Progenitor cell of endocrine pancreas (in vitro differentiated cells): ENCODE measurements at places on chromosomes 4 and X. TPM values are rescaled to one million over a fixed set of nuclear protein-coding genes. Genes with fewer than 3 reads are reported as not detected.

DNA sequence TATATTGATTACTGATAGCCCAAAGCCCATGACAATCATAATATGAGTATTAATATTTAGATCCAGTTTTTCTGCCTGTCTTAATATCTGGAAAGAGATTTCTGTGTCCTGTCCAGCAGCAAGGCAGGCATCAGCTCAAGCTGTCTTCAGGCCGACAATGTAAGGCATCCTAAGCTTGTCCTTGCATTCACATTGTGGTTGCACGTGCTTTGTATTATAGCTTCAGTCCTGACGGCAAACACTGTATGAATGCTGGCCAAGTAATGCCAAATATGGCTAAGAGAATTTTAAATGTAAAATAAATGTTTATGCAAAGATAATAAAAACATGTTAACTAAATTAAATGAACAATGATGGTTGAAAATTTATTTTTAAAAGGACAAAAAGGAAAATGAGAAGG lies 255.7 kb upstream of the RPS6KA3 start:
- DNase-seq, result no peak

DNA sequence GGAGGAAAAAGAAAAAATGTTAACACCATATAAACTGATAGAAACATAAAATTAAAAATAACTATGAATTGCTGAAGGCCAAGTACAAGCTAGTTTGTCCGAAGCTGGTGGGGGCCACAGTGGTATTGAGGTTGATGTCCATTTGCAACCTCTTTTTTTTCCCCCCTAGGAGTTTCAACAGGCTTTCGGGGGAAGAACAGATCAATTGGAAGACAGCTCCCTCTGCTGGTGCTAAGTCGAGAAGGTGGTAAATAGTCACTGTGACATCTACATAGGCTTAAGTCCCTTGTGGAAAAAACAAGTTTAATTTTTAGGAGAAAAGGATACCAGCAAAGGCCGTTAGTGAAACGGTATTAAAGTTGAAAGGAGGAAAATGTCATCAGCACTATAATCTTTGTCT lies 115.7 kb upstream of the ZXDA start:
- DNase-seq, result no peak

DNA sequence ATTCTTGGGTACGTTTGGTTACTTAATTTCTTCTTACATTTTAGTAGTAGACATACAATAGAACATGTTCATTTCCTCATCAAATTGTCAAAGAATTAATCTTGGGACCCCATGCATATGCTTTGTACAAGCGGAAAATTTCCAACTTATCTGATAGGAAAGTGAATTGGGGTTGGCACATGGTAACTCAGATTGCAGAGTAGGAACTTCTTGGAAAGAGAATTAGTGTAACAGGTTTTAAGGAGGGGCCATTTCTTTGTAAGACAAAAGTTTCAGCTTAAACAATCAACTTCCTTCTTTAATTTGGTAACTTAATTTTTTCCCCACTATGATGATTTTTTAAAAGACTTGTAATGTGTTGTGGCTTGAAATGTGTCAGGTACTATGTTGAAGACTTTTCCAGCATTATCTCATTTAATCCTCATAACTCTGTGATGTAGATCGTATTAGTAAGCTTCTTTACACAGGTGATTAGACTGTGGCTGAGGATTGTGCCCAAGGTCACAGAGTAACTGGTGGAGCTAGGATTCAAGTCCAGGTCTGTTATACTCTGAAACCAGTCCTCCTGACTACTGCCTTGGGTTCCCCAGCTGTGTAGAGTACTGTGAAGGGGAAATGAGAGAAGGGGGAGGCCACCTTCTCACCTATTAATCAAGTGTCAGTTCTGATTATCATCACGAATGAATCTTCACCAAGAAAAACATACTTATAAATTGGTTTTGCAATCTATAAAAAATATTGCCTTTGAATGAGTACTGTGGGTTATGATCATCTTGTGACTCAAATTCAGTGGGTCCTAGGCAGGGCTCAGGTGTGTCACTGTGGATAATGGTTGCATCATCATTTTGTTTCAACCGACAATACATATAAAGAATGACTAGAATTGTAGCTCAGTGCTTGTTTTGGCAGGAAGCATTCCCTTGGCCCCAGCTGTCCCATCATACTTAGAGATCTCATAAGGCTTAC lies 4.3 kb downstream of the GK start:
- no peak for DNase-seq

The CACNA1F gene
- total RNA-seq, result 0.19 and 0.64 TPM in 2 replicates

- no peak for DNase-seq
These were observed 119.5 kb upstream of the MAP9 start for GRCh38 chr4:155496294-155496626.

- DNase-seq, result no peak
These were observed 23.9 kb downstream of the RELL1 start for GRCh38 chr4:37662251-37662650.

GRCh38 chr4:20486433-20486832 lies 213.8 kb upstream of the PACRGL start:
- DNase-seq, result no peak

- DNase-seq, result no peak
These were observed 7.7 kb upstream of the WDR13 start for GRCh38 chrX:48589482-48590162.

DNA sequence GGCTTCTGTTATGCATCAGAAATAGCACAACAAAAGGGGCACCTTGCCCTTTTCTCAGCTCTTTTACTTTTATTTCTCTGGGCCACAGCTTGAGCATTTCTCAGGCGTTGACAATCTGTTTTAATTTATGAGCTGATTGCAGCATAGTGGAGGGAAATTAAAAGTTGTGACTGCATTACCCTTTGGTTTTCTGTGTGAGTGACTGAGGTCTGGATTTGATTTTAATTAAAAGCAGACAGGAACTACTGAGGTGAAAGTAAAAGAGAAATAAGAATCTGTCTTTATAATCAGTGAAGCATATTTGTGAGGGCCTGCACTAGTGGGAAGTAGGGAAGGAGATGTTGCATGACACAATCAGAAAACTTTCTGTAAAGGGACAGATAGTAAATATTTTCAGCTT lies 43.4 kb upstream of the GEMIN8 start:
- no peak for DNase-seq

GRCh38 chr4:25271866-25272265 lies 38.0 kb downstream of the PI4K2B start:
- no peak for DNase-seq

DNA sequence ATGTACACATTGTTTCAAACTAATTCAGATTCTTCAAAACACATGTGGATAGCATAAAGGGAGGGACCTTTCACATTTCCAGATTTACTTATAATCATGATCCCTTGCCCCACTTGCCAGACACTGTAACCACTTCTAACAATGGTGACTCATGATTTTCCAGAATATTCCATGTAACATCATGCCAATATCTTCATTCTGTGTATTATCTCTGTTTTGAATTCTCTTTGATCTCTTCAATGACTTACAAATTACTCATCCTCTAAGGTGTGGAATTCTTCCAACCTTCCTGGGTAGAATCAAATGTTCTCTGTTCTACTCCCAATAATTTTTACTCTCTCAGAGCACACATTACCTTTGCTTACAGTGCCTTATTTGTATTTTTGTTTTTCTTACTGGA lies 517.1 kb downstream of the PCDH7 start:
- DNase-seq, result no peak

DNA sequence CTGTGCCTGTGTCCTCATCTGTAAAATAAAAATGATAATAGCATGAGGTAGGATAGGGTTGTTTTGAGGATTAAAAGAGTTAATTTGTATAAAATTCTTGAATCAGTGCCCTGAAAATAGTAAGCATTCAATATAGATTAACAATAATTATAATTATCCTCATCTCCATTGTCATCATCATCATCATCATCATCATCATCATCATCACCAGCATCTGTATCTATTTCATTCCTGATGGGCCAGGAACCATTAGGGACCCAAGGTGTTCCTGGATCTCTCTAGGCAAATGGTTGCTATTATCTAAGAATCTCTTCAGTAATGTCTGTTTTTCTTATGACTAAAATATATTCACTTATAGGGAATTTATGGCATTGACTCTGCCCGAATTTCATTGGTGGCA lies 31.6 kb downstream of the RASSF6 start:
- no peak for DNase-seq

The TCEAL2 gene
- total RNA-seq, result 5.9 and 7.2 TPM in 2 replicates

GRCh38 chrX:70477734-70478075 lies 33.1 kb downstream of the DLG3 start:
- DNase-seq, result no peak

- DNase-seq, result no peak
These were observed 10.1 kb downstream of the WFS1 start for GRCh38 chr4:6279582-6280289.

The CCSER1 gene
- total RNA-seq, result 11.6 and 11.7 TPM in 2 replicates

DNA sequence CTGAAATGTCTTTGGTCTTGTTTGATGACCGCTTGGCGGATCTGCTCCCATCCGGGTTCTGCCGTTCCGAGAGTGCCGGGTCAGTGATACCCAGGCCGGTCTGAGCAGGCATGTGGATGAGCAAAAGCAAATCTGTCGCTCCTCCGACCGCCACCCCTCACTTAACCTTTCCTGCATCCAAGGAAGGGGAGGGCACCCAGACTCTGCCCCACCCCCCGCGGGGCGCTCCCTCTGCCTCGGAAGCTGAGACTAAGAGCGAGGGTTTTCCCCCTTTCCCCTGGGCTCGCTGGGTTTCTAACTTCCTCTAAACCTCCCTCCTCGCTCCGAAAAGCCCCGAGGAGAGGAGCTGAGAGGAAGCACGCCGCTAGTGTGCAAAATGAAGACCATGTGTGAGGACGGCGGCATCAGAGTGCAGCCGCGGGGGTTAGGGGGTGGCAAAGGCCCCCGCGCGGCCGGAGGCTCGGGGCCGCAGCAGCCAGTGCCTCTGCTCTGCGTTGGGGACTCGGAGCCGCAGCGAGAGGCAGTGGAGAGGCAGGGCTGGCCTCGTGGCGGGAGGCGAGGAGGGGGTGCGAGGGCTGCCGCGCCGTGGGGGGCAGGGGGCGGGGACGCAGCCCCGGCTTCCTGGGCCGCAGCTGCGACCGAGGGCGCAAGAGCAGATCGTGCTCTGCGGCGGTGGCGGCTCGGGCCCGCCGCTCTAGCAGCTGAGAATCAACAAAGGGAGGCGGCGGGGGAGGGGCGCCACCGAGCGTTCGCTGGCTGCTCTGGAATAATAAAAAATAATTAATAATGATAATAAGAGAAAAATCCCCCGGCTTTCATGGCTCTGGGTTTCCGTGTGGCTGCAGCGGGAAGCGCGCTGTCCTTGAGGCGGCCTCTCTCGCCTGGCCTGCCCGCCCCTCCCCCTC lies 55.8 kb upstream of the BCOR start:
- no peak for DNase-seq

GRCh38 chr4:169315530-169316343 lies 45.0 kb upstream of the SH3RF1 start:
- no peak for DNase-seq

DNA sequence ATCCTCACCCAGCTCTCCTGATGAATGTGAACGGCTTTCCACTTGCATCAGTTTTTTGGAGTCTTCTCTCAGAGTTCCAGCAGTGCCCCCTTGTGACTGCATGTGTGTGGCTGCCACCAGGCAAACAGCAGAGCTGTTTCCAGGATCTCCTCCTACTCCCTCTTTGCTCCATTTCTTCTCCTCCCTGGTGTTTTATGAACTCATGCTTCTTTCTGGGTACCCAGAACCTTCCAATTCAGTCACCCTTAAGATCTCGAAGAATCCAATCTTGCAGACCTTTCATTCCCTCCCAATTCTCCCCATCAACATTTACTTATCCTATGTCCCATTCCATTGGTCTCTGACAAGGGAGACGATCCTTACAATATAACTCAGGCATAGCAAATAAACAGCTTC lies 6.8 kb upstream of the TCEANC start:
- peak; percentile 23 for DNase-seq

DNA sequence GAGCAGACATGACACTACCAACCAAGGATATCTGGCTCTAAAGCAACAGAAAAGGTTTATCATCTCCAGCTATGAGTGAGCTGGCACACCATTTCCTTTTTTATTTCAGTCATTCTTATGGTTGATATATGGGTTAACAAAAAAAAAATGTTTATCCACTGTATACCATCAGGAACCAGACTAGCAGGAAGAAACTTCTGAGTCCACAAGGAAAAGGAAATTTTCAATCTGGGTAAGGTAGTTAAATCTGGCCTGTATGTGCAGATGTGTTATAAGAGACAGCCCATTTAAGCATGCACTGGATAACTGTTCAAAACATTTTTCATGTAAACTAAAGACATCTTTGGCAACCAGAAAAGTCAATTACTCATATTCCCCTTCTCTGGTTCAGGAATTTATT lies 35.0 kb downstream of the AMMECR1 start:
- DNase-seq, result no peak

- DNase-seq, result no peak
These were observed 88.6 kb downstream of the HHIP start for GRCh38 chr4:144734522-144734921.

DNA sequence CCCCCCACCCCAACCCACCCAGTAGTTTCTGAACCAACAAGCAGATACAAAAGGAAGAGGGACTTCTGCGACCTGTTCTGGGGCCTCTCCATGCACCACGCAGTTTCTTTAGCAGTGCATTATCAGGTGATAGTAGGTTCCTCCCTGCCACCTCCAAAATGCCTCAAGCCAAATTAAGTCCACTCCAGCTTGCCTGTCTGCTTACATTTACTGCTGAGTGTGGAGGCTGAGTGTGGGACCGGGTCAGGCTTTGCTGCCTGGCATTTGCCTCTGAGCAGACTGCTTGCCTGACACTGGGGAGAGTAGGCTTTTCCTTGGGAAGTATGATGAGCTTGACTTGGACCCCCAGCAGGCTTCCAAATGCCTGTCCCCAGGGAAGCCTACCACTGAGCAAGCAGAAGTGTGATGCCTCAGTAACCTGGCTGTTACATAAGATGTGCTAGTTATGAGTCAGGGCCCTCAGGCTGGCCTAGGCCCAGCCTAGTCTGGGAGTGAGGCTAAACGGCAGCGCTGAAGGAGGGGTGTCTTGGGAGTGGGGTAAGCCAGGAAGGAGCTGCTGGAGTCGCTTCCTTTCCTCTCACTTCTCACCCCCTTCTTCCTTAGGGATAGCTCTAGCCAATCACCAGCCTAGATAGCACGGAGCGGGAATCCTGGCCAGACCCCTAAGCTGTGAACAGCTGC lies 9.0 kb downstream of the TSC22D3 start:
- no peak for DNase-seq

- no peak for DNase-seq
These were observed 349.9 kb downstream of the FSTL5 start for GRCh38 chr4:161813889-161814288.

- no peak for DNase-seq
These were observed 39.6 kb upstream of the ZNF81 start for GRCh38 chrX:47797084-47797483.

DNA sequence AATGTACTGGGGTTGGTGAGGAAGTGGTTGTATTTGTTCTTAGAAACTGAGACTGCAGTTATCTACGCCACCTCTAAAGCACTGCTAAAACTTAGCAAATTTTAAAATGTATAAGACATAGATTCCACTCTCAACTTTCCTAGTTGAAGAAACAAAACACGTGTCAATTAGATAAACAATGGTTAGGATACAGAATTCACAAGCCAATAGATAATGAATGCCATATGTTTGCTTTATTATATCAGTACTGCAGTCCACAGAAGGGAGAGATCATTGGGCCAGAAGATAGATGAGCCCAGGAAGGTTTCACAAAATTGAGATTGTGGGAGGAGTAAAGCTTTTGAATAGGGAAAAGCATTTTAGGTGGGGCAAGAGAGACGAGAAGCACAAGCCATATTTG lies 14.3 kb downstream of the TMEM33 start:
- no peak for DNase-seq
